ENCODE measurements at places on chromosomes 7 and 10. TPM values are rescaled to one million over a fixed set of nuclear protein-coding genes. Genes with fewer than 3 reads are reported as not detected.

GRCh38 chr10:86650151-86650550 lies 4.2 kb upstream of the OPN4 start:
- no peak for DNase-seq

DNA sequence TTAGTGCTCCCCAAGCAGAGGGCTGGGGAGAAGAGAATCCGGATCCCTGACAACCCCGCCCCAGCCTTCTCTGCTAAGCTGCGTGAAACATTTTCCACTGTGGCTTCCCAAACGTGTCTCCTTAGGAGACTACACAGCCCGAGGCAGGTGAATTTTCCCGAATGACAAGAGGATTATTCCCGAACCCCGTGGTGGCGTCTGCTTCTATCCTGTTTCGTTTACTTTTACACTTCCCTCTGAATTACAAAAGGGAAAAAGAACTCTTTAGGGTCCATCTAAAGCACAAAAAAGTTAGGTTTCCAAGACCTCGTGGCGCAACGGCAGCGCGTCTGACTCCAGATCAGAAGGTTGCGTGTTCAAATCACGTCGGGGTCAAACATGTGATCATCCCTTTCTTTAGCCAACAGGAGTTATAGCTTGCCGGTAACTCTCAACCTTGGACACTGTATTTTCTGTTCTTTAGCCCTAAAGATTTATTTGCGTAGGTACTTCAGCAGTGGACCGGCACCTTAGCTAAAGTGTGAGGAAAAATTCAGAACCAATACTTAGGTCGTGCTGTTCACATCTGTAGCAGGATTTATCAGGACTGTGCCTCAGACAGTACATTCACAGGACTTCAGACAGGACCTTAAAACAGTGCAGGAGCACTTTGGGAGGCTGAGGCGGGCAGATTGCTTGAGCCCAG lies 3.2 kb upstream of the ZNF789 start:
- no peak for DNase-seq

DNA sequence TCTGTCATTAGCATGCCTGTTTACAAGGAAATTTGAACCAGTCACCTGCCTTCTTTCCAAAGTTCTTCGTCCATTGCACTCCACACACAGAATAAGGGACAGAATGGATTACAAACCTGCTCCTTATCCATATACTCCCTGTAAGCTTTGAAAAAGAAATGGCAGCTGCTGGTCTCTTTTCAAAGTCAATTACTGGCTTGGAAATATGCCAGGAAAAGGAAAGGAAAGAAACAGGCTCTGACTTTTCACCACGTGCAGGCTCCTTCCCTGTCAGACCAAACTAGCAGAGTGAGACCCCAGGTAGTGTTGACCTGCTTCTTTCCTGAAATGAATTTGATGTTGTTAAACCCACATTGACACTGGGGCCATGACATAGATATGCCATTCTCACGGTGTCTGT lies 84.5 kb downstream of the LHFPL3 start:
- DNase-seq = no peak

GRCh38 chr10:34161777-34162370 lies 653.2 kb downstream of the PARD3 start:
- DNase-seq = no peak

DNA sequence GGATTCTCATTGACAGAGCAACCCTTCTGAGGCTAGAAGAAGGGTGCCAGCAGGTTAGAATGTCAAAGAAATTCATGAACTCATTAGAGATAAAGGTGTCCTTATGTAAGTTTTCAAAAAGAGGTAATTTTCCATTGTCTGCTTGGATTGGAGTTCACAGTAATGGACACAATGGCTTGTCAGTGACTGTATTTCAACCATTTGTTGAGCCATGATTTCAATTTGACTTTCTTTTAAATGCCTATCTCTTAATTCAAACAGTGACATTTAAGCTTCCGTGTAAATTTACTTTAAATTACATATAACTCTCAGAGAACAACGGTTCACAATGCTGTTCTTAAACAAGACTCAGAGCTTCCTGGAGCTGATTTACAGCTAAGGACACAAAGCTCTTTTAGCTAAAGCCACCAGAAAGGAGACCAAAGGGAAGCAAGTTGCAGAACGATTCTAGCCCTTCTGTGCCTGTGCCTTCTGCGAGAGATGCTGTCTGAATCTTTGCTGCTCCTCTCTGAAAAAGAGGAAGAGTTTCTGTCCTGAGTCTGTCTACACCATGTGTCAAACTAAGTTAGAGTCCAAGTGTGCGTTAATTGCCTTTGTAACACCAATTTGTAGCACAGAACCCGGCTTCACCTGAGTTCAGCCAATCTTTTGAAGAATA lies 42.2 kb upstream of the PFKP start:
- no peak for DNase-seq

GRCh38 chr7:120833546-120833945 lies 24.4 kb downstream of the TSPAN12 start:
- DNase-seq = no peak

DNA sequence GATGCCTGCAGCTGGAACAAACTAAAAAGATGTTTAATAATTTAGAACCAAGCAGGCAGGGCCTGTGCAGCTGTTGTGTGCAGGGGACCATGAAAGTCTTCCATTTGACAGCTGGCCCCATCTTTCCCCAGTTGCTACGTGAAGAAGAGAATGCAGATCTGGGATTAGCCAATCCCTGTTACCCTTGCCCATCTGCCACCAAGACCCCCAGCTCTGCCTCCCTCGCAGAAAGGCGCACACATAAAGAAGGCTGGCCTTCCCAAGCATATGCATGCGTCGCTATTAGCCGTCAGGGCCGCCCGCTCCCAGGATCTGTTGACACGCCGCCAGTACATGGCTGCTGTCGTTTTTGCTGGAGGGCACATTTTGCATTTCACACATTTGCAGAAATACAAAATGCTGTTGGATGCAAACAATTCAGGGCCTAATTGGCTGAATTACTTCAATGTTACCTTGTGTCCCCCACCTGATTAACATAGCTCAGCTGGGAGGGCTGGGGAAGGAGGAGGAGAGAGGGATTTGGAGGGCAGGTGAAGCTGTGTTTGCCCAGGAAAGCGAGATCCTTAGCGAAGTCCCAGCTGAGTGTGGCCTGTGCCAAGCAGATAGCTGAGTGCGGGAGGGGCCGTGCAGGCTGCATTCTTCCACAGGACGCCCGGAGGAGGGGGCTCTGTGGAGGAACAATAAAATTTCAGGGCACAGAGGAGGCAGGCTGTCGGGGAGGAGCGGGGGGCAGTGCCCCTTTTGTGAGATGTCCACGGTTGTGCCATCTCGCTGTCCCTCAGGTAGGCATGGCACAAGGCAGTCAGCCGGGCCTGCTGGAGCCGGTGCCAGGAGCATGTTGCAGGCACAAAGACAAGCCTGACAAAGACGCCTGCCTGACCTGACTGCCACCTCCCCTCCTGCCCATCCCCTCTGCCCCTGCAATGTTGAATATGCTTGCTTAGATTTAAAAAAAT lies 443.0 kb upstream of the MKI67 start:
- no peak for DNase-seq

DNA sequence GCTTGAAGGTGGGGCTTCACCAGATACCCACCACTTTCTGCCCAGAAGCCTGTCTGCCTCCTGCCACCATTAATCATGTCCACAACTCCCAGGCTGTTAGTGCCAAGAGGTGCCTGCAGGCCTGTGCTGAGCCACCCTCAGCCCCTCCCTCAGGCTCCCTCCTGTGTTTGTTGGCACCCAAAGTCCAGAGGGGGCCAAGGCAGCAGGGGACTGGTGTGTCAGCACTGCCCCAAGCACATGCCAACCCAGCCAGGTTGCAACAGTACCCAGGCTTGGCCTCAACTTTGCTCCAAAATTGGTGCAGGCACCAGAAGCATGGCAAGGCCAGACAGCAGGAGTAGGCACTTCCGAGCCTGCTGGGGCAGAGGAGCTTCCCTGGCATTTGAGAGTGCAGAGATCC lies 111.3 kb downstream of the HPSE2 start:
- DNase-seq = no peak

- DNase-seq = no peak
Measured at GRCh38 chr7:111517549-111517951, 44.7 kb downstream of the IMMP2L start.

DNA sequence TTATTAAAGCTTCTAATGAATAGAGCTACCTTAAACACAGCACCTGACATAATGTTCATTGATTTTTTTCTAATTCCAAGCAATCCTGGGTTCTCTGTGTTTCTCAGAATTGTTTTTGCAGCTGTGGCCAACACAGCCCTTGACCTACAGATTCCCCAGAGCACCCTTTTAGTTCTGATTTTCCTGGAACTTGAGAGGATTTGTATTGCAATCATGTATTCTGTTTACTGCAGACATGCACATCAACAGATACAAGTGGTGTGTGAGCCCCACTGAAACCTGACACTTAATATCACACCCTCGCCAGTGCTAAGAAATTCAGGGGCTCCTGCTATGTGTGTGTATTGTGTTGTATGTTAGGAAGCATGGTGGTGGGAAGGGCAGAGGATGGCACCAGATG lies 344.2 kb upstream of the POM121L12 start:
- no peak for DNase-seq

DNA sequence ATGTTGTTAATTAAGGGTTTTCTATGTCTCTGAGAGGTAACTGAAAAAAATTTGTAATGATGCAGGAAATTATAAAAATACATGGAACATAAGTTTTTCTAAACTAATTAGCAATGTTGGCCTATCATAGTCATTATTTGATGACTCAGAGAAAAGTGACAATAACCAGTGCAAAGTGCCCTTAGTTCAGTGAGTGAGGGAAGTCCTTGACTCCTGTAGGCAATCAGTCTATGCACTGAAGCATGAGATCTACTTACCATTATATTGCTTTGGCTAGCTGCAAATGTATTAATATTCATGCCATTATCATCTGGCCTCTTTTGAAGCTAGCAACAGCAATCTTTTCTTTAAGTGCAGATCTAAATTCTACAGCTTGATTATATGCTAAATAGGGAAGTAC lies 40.6 kb downstream of the CCDC172 start:
- DNase-seq = no peak

GRCh38 chr7:1942941-1943289 lies 272.8 kb downstream of the ELFN1 start:
- DNase-seq = no peak

- no peak for DNase-seq
Measured at GRCh38 chr7:32479574-32480200, 10.5 kb downstream of the LSM5 start.

- DNase-seq = no peak
Measured at GRCh38 chr10:79387466-79387973, 40.3 kb downstream of the PPIF start.

DNA sequence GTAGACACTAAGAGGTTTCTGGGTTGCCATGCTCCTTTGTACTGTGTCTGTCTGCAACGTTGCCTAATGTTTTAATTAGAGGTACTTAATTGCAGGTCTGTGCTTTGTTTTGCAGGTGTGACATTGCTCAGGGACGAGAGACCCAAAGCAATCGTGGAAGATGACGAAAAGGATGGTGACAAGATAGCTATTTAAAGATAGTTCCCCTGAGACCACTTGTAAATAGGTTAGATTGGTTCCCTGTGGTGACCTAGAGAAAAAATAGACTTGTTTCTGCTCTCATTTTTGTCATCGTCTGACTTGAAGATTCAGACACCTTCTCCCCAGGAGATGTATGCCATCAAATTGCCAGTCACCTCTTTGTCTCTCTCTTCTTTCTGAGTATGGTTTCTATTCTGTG lies 20.1 kb downstream of the PPP1R17 start:
- no peak for DNase-seq

GRCh38 chr10:75335983-75336382 lies 65.6 kb downstream of the ZNF503 start:
- no peak for DNase-seq

DNA sequence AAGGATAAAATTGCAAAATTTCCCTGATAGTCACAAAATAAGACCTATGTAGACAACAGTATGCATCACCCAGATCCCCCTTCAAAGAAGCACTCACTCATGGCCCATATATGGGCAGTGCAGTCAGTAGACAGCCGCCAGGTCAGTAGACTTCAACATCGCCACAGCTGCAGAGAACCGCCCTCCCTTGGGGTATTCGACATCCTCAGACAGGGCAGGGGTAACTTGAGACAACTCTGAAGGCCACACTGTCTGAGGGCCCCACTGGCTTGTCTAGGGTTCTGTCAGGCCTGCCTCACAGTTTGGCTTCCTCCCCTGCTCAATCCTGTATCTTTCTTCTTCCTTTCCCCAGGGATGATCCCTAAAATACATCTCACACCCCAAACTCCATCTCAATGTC lies 172.3 kb downstream of the IMMP2L start:
- no peak for DNase-seq

DNA sequence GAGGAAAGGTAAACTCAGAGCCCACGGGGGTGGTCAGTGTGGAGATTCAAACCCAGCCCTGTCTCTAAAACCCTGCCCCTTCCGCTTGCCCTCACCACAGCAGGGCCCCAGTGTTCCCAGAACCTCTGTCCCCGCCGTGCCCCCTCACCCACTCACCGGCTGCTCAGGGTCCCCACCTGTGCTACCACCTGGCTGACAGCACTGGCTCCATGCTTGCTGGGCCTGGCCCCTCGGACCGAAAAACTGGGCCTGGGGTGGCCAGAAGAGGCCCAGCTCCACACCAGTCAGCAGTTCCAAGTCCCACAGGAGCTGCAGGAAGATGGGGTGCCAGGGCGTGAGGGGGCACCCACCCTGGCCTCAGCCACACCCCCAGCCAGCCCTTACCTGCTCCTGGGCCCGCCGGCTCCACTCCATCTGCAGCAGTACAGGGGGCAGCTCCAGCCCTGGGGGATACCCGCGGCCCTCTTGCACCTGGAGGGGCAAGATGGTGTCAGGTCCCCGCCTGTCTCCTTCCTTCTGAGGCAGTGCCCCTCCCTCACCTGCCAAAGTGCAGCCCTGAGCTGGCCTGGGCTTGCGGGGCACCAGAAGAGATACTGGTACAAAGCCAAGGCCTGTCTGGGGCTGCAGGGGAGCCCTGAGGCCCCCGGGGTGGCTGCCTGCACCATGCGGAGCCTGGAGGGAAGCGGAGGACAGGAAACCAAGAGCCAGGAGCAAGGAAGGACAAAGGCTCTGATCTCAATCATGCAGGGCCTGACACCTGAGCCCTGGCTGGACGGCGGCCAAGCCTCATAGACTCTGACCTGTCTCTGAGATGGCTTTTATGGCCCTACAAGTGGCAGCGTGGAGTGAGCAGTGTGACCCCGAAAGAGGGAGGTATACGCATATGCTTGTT lies 11.7 kb downstream of the ATP6V1F start:
- DNase-seq = no peak

- no peak for DNase-seq
Measured at GRCh38 chr7:30041526-30042269, 13.5 kb downstream of the PLEKHA8 start.

DNA sequence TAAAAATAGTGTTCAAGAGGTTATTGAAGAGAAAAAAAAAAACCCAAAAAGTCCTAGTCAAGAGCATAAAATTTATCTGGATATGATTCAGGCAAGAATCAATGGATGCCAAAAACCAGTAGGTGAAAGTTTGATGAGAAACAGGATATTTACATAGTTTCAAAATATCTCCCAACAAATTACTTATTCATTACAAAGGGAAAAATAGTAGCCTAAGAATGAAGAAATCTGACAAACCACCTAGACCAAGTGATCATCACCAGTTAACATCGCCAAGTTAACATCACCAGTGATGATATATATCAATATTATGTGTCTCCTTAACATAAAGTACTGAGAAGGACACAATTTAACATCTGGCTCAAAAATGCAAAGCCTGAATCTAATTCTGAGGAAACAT lies 85.2 kb downstream of the RNLS start:
- DNase-seq = no peak

The PRKG1 gene
- total RNA-seq = 0.08 TPM

The ACSM6 gene
- total RNA-seq = not detected

The CACNB2 gene
- not detected for total RNA-seq

The HACD1 gene
- total RNA-seq = 0.76 TPM

The CYP2W1 gene
- not detected for total RNA-seq

The ZFAND4 gene
- total RNA-seq = 10.6 TPM

All from activated T-cell treated with anti-CD3 and anti-CD28 coated beads, Interleukin-2, amount 50 U/mL, for 4 hours (primary cell).